ENCODE measurements at places on chromosomes 16 and 17. TPM values are rescaled to one million over a fixed set of nuclear protein-coding genes. Genes with fewer than 3 reads are reported as not detected.

Gene RMI2
- 1.5 TPM for total RNA-seq

DNA sequence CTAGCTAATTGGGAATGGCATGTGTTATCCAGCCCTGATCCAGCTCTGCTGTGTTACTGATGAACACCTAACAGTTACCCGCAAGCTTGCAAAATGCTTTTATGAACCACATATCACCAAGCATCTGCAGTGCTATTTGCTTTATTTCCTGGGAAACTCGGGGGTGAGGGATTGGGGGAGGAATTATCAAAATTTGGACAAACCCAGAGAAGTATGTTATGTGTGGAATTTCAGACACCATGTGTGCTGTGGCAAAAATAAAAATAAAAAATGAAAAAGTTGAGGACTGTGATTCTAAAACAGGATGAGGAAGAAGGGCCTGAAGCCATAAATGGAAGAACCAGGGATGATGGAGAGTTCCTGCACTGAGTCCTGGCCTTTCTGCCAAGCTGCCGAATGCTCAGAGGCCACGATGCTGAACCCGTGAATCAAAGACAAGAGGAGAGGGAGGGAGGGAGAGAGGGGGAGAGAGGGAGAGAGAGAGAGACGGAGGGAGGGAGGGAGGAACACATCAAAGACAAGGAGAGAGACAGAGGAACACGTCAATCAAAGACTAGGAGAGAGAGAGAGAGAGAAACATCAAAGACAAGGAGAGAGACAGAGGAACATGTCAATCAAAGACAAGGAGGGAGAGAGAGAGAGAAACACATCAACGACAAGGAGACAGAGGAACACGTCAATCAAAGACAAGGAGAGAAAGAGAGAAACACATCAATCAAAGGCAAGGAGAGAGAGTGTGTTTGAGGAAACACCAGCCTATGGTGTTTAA is 89.8 kb downstream of the MRM3 start:
- no peak for DNase-seq

Gene PRSS22
- total RNA-seq, result 9.7 TPM

Gene CACNG5
- not detected for total RNA-seq

- DNase-seq, result no peak
These were observed 138.4 kb downstream of the PHKB start for GRCh38 chr16:47599512-47599911.

All from pancreas (tissue), 10 donors.